ENCODE measurements at places on chromosomes 6 and 20. TPM values are rescaled to one million over a fixed set of nuclear protein-coding genes. Genes with fewer than 3 reads are reported as not detected.

The PXDC1 gene
- total RNA-seq = not detected

The ALDH5A1 gene
- 3.7 TPM for total RNA-seq

The NKAIN2 gene
- total RNA-seq = not detected

The ZNF391 gene
- 1.3 TPM for total RNA-seq

The SULF2 gene
- total RNA-seq = 0.79 TPM
